ENCODE measurements at places on chromosomes 2 and 18.

DNA sequence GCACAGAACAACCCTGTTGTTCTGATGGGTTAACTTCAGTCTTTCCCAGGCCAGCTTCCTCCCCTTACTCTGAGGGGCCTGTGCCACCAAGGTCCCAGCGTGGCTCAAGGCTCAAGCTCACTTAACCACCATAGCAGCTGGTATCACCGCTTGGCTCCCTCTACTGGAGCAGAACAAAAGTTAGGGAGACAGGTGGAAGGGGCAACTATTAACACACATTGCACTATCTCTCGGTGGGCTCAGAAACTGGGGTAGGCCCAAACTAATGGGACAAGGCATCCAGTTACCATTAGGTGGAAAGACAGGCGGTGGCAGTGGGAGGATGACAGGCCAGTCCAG, 88.7 kb upstream of the ATL2 start:
- no peak for DNase-seq

GRCh38 chr2:65881592-65881991, 449.2 kb upstream of the SPRED2 start:
- DNase-seq = no peak

DNA sequence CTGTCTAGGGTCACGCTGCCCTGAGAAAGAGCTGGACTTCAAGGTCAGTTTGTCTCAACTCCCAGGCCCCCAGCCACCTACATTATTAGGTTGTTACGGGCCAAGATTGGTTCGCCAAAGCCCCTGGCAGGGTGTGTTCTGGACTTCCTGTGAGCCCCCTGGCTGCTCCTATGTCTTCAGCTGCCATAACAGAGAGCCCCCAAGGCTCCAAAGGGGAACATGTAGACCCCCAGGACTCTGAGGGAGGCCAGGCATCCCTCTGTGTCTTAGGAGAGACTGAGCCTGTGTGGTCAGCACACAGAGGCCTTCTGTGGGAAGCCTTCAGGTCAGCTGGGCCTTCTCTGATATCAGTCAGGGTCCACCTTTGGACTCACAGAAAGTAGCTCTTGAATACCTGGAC, 58.3 kb downstream of the INHBB start:
- no peak for DNase-seq

- no peak for DNase-seq
Observed at GRCh38 chr2:220366765-220367164, 739.3 kb downstream of the SLC4A3 start.

- no peak for DNase-seq
Observed at GRCh38 chr18:51229328-51229727, 31.8 kb upstream of the MEX3C start.

DNA sequence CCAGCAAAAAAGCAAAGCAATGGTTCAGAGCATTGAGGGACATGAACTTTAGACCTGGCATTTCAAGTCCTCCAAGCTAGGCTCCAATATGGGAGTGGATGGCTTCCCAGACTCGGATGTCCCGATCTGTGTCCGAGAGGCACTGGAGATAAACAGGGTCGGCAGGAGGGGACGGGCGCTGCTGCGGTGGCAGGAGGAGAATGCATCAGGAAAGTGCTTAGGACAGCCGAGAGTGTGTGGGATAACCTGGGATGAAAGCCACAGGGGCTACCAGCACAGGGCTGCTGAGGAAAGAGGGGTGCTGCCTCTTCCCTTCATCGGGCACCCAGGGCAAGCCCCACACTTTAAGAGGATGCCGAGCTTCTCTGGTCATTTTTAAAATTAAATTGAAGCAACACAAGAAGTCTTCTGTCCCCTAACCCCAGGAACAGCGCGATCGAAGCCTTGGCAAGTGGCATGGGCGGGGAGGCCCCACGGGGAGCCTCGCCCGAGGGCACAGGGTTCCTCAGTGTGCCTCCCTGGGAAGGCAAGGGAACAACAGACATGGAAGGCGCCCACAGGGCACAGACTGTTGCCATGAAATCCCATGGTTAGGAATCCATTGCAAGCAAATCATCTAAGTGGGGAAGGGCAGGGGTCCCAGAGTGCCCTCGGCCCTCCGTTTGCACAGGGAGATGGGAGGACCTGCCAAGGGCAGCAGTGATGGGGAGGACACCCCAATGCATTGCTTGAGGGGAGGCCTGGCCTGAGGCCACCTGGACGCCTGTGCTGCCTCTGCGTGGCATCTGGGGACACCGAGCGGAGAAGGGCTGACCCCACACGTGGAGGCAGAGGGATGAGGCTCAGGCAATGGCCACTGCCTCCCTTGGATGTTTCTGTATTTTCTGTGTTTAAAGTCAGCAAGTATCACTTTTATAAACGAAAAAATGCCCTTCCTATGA, 78.5 kb upstream of the GPC1 start:
- DNase-seq = no peak

- DNase-seq = no peak
Observed at GRCh38 chr2:30680121-30680520, 127.1 kb downstream of the CAPN13 start.

GRCh38 chr2:206642075-206643025, at the start of gene FAM237A:
FAM237A (plus strand) TSS chr2:206642487; CDS start chr2:206644237, 1,750 bp downstream.
- DNase-seq = no peak

- no peak for DNase-seq
Observed at GRCh38 chr2:216012133-216012829, 1.1 kb downstream of the MREG start.

- no peak for DNase-seq
Observed at GRCh38 chr2:1817256-1818051, 73.1 kb upstream of the PXDN start.

DNA sequence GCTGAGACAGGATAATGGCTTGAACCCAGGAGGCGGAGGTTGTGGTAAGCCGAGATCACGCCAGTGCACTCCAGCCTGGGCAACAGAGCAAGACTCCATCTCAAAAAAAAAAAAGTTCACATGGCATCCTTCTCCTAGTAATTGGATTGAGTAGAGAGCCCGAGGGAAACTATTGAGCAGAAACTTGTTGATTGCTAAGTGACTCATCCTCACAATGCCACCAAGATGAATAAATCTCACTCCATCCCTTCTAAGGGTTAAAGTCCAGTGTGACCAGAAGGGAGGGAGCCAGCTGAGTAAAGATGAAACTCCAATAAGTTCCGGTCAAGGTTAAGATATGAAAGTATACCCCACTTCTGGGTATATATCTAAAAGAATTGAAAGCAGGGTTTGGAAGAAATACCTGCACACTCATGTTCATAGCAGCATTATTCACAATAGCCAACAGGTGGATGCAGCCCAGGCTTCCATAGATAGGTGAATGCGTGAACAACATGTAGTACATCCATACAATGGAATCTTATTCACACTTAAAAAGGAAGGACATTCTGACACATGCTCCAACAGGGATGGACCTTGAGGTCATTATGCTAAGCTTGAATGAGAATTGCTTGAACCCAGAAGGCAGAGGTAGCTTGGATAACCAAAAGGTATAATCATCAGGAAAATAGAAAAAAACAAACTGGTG, 13.0 kb upstream of the FHL2 start:
- DNase-seq = no peak

GRCh38 chr2:230944123-230944653, 19.1 kb upstream of the GPR55 start:
- DNase-seq = no peak

- no peak for DNase-seq
Observed at GRCh38 chr2:15638720-15639119, 47.1 kb downstream of the DDX1 start.

DNA sequence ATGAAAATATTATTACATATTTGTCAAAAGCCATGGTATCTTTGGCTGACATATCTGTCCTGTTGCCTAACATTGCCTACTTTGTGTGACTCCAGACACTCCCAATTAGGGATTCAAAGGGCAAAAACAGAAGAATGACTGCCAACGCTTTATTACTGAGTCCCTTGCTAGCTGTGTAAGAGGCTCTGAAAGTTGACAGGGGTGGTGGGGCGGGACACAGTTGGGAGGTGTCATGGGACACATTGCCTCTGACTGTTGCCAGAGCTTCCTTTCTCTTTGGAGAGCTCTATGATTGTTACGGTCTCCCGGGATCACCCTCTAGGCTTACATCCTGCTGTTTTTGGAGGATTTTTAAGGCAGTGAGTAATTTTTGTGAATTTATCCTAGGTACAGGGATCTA, 249.6 kb upstream of the ACVR2A start:
- no peak for DNase-seq

DNA sequence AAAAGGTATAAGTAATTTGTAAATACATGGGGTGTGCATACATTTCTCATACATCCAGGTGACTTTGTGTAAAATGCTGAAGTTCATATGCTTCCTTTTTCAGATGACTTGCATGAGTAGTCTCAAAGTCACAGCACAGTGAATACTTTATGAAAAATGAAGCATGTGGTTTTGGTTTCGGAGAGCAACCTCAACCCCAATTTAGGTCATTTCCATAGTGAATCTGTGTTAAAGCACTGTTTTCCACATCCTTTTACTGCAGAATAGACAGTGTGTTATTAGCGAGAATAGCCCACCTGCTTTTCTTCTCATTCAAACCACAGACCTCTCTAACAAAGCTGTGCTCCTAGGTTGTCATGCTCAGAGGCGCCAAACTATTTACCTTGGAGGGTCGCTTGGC, 204.4 kb upstream of the RASGRP3 start:
- DNase-seq = no peak

- no peak for DNase-seq
Observed at GRCh38 chr2:193141-193671, 70.6 kb downstream of the SH3YL1 start.

- no peak for DNase-seq
Observed at GRCh38 chr2:154978710-154979109, 280.2 kb downstream of the KCNJ3 start.

- no peak for DNase-seq
Observed at GRCh38 chr2:23208339-23208738, 176.6 kb upstream of the KLHL29 start.

DNA sequence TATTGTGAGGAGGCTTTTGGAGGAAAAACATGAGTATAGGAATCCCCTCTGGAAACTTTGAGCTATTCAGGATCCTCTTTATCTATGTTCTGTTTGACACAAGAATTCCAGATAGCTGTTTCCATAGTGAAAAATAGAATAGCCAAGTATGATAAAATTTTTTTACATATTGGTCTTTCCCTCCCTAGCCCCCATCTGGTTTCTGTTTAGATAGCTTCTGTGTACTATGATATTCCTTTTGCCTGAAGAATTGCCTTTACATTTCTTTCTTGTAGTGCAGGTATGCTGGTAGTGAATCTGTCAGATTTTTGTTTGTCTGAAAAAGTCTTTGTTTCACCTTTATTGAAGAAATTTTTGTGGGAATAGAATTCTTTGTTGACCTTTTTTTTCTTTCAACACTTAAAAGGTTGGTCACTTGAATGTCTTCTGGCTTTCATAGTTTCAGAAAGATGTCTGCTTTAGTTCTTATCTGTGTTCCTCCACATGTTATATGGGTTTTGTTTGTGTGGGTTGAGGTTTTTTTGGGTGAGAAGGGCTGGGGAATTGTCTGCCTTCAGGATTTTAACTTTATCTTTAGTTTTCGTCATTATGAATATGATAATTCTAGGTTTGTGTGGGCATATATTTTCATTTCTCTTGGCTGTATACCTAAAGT, 29.9 kb upstream of the FBLN7 start:
- no peak for DNase-seq

Data from NCI-H1436 treated with DMSO at 0.1 percent for 48 hours (cell line).